Activated CD8-positive, alpha-beta memory T cell treated with anti-CD3 and anti-CD28 coated beads for 24 hours (primary cell): ENCODE measurements at places on chromosomes 4 and X.

DNA sequence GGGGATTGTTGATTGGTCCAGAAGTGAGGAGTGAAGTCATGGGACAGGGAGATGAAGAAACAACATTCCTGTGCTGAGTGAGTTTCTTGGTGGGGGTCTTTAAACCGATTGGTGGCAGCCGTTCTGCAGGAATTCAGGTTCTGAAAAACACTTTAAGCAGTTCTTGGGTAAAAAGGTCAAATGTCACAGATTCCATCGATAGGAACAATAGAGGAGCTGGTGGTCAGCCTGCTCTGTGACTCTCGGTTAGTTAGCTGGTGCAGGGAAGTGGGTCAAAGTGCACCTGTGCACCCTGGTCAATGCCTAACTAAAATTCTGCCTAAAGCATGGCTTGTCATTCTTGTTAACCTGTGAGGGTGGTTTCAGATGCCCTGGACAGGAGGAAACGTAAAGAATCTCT lies 34.6 kb upstream of the MGST2 start:
- no peak for DNase-seq

DNA sequence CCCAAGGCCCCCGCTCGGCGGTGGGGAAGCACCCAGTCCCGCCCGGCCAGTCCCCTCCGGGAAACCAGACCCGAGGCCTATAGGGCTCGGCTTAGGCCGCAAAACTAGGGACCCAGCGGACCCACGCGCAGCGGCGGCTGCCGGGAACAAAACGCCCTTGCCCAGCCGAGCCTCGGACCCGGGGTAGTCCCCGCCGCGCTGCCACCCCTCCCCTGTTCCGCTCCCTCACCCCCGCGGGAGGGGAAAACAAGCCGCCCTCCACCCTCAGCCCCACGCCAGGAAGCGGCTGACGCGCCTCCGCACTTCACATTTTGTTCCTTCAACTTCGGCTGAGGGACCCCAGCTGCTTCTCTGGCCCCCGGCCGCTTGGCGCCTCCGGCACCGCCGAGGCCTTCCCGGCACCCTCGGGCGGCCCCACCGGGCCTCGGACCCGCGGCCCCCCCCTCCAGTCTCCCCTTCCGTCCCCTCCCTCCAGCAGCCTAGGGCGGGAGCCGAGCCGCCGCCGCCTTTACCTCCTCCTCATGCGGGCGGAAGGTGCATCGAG lies 694 bp downstream of the PDS5A start:
- DNase-seq, result peak; percentile 85

GRCh38 chr4:138775890-138776289 lies 239.7 kb upstream of the NOCT start:
- DNase-seq, result no peak

GRCh38 chrX:49041744-49042580 lies 1.2 kb downstream of the TFE3 start:
- no peak for DNase-seq

- DNase-seq, result no peak
Observed at GRCh38 chr4:26723216-26723615, 137.4 kb upstream of the STIM2 start.

DNA sequence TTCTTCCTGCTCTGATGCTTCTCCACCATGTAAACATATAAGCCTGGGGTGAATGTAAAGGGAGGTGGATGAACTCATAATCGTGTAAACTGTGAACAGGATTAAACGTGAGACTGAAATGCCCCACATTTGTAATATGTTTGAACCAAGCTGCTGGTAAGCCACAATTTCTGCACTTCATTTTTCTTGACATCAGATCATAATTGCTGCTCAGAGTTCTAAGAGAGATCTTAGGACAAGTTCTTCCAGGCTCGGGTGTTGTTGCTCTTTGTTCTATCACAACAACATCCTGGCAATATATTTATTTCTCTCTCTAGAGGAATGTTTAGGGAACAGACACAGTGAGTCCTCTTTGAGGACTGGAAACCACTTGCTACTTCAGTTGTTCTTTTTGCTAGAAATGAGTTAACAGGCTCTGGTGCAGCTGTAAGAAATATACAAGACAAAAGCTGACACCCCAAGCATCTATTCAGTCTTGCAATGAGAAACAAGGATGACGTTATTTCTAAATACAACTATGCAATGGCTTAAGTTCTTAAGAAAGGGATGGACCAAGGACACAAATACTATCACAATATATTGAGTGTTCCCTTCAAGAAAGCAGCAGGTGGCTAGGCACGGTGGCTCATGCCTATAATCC lies 59.6 kb downstream of the LNX1 start:
- no peak for DNase-seq

GRCh38 chrX:40623139-40623536 lies at the start of gene MPC1L:
TSS of gene MPC1L (plus strand) at chrX:40623428. CDS start at chrX:40623566, 138 bp downstream.
- DNase-seq, result no peak

- DNase-seq, result no peak
Observed at GRCh38 chrX:96464880-96465558, 219.6 kb upstream of the DIAPH2 start.

- DNase-seq, result no peak
Observed at GRCh38 chr4:143771269-143771668, 70.8 kb upstream of the FREM3 start.

DNA sequence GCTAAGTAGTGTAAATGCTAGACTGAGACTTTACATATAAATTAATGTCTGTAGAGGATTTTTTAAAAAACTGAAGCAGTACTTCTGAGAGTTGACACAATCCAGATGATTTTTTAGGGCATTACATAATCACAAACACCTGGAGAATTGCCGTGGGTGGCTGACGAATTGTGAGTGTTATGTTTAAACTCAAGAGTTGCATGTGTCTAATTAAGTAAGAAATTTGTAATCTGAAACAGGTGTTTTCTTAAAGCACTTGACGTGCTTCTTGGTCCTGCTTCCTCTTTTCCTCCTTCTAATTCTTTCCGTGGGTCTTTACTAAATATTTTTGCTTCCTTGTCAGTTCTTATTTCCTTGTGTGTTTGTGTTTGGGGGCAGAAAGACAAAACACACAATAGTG lies 27.8 kb downstream of the PIR start:
- no peak for DNase-seq

DNA sequence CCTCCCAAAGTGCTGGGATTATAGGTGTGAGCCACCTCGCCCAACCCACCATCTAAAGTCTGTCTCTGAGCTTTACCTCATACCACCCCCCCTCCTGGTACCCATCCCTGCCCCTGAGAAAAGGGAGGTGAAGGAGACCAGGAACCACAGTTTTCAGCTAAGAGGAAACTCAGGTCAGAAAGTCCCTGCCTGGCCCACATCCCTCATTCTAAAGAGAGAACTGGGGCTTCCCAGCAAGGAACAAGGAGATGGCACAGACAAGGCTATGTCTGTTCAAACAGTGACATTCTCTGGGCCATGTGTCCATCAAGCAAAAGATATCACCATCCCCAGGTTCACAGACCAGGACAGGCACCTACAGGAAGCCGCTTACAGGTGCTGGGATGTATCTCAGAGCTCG lies 15.8 kb upstream of the CSF2RA start:
- DNase-seq, result no peak

- DNase-seq, result no peak
Observed at GRCh38 chrX:122220644-122221373, 963.3 kb upstream of the GRIA3 start.

GRCh38 chr4:87848622-87849351 lies 16.0 kb downstream of the MEPE start:
- peak; percentile 60 for DNase-seq

GRCh38 chr4:48594180-48594579 lies 104.1 kb downstream of the ZAR1 start:
- no peak for DNase-seq
